ENCODE measurements at places on chromosomes 11 and 22. TPM values are rescaled to one million over a fixed set of nuclear protein-coding genes. Genes with fewer than 3 reads are reported as not detected.

- no peak for DNase-seq
Measured at GRCh38 chr11:126311401-126312291, 7.8 kb downstream of the DCPS start.

The MMP13 gene
- total RNA-seq, result not detected

The ACR gene
- total RNA-seq, result not detected

The IFITM2 gene
- 2.5 TPM for total RNA-seq

The ENDOD1 gene
- 1.6 TPM for total RNA-seq

The TBX10 gene
- not detected for total RNA-seq

The OR5A1 gene
- total RNA-seq, result not detected

DNA sequence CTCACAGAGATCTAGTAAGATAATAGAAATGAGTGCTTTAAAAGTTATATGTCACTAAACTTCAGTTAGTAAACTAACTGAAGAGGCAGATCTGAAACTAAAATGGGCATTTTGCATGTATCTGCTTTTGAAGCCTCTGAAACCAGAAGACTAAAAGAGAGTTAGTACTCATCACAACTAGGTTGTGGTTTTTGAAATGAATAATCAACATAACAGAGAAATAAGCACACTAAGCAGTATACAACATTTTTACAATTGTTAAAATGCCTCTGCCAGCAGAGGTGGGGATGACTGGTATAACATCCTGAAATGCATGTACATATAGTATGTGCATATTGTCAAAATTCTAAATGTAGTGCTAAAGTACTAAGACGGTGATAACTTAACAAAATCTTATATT is 564.5 kb downstream of the DLG2 start:
- DNase-seq, result no peak

DNA sequence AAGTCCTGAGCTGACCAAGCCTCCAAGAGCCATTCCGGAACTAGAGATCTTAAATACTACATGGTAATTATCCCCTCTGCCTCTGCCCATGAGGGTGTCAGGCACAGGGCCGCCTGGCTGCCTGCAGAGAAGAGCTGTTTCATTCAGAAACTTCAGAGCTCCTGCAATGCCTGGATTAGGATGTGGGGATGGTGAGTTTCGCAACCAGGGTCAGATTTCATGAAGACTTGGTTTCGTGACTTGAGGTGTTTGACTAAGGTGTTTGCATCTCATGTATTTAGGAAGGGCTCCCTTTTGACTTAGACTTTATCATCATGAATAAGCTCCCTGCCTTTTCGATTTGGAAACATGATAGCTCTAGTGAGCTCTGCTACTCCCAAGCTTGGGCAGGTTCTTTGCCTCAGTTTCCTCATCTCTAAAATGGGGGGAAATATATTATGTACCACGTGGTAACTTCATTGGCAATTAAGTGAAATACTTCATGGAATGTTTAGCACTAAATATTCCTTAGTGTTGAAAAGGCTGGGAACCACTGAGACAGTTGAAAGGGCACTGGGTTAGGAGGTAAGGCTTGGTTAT is 9.1 kb downstream of the TIMP3 start:
- no peak for DNase-seq

DNA sequence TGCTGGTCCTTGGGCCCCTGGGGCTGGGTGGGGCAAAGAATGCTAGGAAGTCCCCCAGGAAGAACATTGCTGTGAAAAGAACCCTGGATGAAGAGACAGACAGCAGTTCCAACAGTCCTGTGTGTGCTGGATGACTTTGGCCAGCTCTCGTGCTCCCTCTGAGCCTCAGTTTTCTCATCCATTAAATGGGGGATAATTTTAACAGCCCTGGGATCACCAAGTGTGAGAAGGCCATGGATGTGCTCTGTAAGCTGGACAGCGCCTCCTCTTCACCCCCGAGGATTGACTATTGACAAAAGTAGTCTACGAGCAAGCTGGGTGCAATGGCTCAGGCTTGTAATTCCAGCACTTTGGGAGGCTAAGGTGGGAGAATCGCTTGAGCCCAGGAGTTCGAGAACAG is 2.5 kb downstream of the LARGE2 start:
- no peak for DNase-seq

DNA sequence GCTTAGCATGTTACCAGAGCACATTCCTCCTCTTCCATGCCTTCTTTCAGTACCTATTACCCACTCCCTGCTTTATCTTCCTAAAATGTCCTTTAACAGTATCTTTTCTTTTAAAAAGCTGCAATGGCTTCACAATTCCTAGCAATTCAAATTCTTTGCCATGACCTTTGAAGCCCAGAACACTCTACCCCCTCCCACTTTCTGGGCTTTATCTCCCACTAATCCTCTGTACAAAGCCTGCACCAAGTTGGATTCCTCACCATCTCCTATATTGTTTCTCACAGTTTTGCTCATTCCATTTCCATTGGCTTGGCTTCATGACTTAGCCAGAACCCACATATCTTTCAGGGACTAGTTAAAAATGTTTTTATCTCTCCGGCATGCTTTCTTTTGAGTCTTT is 80.9 kb downstream of the FAM76B start:
- no peak for DNase-seq

The ANO5 gene
- 5.4 TPM for total RNA-seq

DNA sequence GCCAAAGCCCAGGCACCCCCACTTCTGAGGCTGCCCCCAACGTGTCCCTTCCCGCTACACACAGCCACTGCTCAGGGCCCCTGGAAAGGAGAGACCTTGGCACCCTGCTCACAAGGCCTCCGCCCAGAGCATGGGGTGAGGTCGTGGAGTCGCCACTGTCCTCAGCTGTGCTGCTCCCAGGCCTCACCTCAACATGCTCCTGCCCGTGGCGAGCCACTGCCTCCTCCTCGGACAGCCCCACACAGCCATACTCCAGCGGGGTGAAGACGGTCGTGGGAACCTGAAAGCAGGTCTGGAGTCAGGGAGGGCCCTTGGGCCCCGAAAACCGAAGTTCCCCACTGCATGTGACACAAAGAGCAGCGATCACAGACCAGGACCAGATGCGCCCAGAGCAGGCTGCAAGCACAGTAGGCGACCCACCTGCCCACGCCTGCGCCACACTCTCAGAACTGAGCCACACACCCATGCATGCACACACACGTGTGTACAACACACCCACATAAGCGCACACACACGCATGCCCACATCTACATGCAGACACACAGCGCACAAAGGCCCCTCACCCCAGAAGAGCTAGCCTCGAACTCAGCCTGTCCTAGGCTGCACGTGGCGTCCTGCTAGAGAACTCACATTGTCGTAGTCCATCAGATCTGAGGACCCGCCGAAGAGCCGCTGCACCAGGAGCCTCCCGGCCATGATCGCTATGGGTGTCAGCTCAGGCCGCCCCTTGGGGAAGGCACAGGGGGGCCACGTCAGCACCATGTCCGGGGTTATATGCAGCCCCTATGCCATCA is 25.5 kb upstream of the GNB1L start:
- DNase-seq, result peak; percentile 10

GRCh38 chr11:23563591-23563990 is 703.3 kb upstream of the CCDC179 start:
- no peak for DNase-seq

The CST6 gene
- not detected for total RNA-seq

The TRIM49 gene
- 1.1 TPM for total RNA-seq

GRCh38 chr11:123286255-123286654 is 91.2 kb upstream of the CLMP start:
- DNase-seq, result no peak

The CHRNA10 gene
- 0.91 TPM for total RNA-seq

DNA sequence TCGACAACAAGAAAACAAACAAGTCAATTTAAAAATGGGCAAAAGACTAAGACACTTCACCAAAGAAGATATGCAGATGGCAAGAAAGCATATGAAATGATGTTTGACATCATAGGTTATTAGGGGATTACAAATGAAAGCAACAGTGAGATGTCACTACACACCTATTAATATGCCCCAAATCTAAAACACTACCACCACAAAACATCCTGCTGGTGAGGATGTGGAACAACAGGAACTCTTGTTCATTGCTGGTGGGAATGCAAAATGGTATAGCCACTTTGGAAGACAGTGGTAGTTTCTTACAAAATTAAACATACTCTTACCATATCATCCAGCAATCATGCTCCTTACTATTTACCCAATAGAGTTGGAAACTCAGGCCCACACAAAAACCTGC is 29.0 kb downstream of the PRRG4 start:
- no peak for DNase-seq

The C11orf21 gene
- not detected for total RNA-seq

DNA sequence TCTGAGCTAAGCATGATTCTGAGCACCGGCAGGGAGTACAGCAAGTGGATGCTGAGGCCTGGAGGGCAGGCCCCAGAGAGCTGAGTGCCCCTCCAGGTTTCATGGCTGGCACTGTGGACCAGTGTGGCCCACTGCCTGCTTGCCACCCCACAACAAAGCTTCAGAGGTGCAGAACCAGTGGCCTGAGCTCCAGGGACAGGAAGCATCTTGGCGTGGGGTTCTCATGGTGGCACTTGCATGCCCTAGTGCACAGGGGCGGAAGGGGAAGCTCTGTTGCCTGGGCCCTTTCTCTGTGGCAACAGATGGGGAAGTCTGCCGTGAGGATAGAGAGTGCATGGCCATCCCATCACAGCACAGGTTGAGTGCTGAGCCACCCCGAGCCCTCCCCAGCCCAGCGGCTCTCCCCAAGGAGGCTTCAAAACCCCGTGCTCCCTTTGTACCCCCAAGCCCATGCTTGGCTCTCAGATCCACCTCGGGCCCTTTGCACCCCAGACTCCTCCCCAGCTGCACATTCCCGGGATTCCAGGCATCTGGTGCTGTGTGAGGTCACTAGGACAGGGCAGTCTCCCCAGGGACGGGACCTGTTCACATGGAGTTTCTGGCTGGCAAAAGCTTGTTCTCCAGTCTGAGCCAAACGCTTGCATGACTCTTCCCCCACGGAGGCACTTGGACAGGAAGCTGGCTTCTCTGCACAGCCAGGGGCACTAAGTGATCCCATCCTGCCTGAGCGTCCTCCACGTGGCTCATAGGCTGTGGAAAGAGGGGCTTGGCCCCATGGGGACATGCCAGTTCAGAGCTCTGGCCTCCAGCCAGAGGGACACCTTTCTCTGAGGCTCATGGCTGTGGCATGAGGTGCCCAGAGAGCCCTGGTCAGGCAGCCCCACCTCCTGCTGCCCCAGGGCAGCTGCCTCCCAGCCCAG is 4.2 kb downstream of the SLC25A1 start:
- no peak for DNase-seq

DNA sequence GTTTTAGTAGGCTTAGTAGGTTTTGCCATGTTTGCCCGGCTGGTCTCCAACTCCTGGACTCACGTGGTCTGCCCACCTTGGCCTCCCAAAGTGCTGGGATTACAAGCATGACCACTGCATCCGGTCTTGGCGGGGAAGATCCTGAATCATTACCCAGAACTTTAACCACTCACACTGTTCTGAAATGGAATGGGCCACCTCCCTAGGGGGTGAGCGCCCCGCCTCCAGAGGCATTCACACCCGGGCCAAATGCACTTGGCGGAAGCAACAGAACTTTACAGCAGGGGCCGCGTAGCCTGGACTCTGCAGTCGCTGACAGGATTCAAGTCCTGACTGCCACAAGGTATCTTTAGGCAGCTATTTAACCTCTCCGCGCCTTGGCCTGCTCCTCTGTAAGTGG is 5.4 kb downstream of the CCDC86 start:
- no peak for DNase-seq

DNA sequence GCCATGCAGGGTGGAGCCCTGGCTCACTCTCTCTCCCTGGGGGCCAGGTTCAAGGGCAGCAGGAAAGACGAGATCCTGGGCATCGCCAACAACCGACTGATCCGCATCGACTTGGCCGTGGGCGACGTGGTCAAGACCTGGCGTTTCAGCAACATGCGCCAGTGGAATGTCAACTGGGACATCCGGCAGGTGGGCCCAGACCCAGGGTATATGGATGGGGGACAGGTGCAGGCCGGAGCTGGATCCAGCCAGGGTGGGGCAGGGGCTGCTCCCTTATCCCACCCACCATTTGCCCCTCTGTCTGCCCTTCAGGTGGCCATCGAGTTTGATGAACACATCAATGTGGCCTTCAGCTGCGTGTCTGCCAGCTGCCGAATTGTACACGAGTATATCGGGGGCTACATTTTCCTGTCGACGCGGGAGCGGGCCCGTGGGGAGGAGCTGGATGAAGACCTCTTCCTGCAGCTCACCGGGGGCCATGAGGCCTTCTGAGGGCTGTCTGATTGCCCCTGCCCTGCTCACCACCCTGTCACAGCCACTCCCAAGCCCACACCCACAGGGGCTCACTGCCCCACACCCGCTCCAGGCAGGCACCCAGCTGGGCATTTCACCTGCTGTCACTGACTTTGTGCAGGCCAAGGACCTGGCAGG is 2.9 kb downstream of the TRPT1 start:
- no peak for DNase-seq

- DNase-seq, result no peak
Measured at GRCh38 chr11:123186286-123186685, 8.8 kb downstream of the CLMP start.

- no peak for DNase-seq
Measured at GRCh38 chr22:21845558-21846453, 21.6 kb downstream of the MAPK1 start.

- no peak for DNase-seq
Measured at GRCh38 chr11:41947392-41947791, 487.9 kb upstream of the LRRC4C start.

DNA sequence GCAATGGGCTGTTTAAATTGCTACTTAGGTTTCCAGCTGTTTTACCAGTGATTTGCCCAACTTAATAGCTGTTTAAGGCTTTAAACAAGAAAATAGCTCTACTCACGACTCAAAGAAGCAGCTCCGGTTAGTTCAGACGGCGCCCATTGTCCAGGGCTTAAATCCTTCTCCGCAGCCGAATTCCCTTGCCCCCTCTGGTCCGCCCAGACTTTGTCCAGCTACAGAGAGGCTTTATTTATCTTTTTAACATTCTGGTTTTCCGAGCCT is 20.9 kb upstream of the SCUBE1 start:
- no peak for DNase-seq

GRCh38 chr22:34099278-34099677 is 179.0 kb upstream of the LARGE1 start:
- no peak for DNase-seq

DNA sequence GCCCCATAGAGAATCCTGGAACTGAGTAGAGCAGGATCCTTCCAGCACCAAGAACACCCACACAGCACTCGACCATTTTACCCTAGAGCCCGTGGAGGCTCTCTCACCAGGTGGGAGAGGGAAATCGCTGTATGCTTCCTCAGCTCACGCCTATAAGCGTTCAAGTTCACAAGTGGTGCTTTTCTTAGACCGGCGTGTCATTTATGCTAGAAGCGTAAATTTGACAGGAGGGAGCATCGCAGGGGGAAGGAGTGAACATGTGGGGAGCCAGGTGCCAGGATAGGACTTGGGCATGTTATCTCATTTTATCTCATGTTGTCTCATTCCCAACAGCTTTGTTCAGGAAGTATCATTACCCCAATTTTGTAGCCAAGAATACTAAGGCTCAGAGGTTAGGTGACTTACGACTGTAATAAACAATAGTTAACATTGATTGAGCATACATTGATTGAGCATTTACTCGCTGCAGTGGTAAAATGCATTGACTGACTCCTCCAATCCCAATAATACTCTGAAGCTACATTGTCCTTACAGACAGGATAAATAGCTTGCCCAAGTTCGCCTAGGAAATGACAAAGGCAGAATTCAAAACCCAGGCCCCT is 19.1 kb upstream of the TP53I11 start:
- no peak for DNase-seq
